ENCODE measurements at places on chromosomes 2 and 18.

DNA sequence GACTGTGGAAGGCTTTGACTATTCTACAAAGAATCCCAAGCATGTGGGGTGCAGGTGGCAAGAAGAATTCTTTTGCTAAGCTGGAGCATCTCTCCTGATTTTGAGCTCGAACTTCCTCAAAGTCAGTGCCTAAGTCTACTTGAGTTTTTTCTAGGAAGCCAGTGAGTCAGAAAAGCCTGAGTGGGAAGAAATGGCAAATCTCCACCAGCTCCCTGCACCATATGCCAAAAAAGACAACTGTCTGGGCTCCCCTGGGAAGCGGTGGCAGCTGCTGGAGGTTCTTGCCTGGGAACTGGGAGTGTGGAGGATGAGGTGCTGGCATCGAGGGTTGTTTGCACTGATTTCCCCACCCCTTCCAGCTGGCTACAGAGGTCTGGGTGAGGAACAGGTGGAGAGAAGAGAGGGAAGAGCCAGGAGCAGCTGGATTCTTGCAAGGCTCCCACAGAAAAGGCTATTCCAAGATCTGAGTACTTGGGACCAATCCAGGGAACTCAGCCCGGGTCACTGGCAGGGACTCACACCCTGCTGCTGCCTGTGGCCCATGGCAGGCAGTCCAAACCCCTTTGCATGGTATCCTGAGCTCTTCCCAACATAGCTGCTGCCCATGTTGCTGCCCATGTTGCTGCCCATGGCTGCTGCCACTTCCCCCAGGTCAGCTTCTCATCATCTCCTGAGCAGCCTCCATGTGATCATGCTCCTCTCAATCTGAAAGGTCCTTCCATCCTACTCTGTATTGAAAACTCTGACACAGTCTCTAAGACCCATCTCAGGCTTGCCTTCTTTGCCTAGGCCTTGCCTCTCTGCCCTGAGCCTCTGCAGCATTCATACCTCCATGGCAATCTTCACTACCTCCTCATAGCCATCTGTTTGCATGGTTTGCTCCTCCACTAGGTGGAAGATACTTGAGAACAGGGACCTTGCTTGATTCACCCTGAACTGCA is 128.3 kb upstream of the SPATS2L start:
- DNase-seq, result peak; percentile 32

DNA sequence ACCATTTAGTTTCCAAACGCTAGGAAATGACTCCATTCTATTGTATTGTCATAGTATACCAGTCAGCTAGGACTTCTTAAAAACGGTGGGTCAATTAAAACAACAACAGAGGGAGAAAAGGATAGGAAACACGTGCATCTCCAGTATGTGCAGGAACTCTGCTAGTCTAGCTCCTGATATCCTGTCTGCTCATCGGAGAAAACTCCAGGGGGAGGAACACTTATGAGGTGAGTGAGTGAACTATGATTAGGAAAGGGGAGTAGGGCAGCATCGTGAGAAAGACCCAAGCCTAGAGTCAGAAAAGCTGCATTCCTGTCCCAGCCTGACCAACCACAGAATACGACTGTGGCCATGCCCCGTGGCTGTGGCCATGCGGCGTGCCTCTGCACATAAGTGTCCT is 34.2 kb downstream of the DTNB start:
- DNase-seq, result no peak

DNA sequence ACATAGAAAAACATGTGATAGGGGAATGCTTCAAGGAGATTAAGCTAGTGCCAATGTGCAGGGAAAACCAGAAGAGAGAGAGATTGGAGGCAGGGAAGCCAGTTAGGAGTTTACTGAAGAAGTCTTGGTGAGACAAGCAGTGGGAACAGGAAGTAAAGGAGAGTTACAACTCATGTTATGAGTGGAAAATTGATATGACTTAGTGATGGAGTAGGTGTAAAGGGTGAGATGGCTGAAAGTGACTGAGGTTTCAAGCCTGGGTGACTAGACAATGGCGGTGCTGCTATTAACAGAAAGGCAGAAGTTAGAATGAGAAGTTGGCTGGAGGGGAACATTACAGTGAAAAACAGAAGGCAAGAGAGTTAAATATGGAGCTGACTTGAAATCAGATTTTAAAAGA is 16.5 kb downstream of the DOK1 start:
- no peak for DNase-seq

DNA sequence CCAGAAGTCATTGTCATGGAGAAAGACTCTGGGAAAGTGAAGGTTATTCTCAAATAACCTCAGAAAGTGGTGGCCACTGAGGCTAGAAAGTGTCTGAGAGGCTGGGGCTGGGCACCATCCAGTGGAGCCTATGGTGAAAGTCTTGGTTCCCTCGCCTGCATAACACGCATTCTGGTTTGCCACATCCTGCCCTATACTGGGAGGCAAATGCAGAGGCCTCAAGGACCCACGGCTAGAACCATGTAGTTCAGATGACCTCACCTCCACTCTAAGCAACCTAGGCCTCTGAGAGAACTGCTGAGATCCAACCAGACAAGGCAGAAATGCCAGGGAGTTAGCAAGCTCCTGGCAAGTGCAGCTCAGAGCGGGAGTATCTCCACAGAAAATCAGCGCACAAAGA is 5.1 kb downstream of the ITGB6 start:
- DNase-seq, result no peak

- no peak for DNase-seq
These were observed 423.3 kb downstream of the LPIN1 start for GRCh38 chr2:12169721-12170120.

DNA sequence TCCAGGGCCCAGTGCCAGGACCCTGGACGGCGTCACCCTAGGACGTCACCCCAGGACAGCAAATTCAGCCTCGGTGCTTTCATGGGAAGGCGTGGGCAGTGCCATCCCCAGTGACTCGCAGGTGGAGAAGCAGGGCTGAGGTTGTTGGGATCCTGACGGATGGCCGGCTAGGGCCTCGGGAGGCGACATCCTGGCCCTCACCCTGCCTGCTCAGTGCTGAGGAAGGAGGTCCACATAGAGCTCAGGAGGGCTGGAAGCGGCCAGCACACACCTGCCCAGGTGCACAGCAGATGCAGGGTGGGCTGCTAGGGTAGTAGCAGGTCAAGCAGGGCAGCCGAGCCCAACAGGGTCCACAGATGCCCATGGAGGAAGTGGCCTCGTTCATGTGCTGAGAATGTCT is 482.0 kb upstream of the SALL3 start:
- DNase-seq, result no peak

DNA sequence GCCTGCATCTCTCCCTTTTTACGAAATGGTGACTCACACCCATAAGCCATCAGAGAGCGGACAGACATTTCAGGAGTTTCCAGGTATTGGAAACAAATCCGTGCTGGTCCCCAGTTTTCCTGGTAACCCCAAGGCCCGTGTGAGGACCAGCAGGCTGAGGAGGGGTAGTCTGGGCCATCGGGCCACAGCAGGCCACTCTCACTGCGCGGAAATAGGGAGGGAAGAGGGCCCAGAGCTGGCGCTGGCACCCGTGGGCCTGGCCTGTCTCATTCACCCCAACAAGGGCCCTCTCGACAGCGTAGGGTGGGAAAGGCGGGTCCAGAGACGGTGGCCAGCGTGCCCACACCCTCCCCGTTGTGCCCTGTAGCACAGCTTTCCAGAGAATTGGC is 13.7 kb upstream of the FAHD2A start:
- DNase-seq, result no peak

DNA sequence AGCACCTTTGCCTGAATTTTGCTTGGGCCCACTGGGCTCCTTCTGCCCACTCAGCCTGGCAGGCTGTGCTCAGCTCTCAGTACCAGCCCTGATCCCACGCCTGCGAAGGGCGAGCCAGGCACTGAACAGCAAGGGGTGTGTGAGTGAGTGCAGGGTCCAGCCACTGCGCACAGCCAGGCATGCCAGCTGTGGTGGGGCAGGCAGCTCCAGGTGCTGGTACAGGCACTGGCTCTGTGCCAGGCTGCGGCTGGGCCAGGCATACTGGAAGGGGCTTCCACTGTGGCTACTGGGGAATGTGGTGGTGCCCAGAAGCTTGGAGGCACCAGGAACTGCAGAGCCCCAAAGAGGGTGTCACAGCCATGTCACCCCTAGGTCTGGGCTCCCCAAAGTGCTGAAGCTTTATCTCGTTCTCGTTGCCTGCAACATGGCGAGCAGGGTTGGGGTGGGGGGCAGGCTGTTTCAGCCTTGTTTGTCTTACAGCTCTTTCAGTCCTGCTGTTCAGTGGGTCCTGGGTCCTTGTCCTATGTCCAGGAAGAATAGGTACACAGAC is 8.8 kb downstream of the DYSF start:
- DNase-seq, result no peak

DNA sequence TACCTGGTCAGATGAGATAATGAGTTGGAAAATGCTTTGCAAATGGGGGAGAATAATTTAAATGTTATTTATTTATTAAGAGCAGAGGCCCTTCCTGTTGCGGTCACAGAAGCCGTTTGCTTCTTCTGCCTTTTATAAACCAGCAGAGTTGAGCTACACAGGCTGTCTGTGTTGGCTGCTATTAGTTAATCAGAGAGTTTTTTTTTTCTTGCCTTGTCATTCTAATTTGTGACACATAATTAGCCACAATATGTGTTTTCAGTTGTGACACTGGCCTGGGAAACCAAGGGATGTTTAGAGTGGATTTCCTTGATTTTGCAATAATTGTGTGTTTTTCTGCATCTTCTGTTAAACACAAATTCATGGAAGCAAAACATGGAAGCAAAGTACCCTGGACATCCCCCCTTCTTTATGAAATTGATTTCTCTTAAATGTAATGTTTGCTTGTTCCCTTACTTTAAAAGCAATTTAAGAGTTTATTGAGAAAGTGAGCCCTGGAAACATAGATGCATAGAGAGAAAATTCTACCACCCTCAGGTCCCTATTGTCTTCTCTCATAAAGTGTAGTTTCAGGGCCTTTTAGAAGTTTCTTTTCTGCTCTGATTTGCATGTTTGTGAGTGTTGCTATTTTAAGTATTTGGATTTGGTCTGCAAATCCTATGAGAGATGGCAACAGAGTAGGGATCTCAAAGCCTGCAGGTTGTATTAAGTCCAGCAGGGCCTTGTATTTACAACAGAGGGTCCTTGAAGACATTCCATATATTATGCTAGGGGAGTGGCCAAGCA is 22.8 kb upstream of the IL37 start:
- DNase-seq, result peak; percentile 30

GRCh38 chr2:24875272-24875671 is 44.8 kb downstream of the ADCY3 start:
- DNase-seq, result no peak

- DNase-seq, result peak; percentile 74
These were observed 65.4 kb upstream of the DNAJC10 start for GRCh38 chr2:182650704-182651103.

GRCh38 chr2:195388028-195388427 is 269.0 kb upstream of the SLC39A10 start:
- no peak for DNase-seq

- DNase-seq, result no peak
These were observed 74.9 kb upstream of the FZD5 start for GRCh38 chr2:207844648-207845047.

DNA sequence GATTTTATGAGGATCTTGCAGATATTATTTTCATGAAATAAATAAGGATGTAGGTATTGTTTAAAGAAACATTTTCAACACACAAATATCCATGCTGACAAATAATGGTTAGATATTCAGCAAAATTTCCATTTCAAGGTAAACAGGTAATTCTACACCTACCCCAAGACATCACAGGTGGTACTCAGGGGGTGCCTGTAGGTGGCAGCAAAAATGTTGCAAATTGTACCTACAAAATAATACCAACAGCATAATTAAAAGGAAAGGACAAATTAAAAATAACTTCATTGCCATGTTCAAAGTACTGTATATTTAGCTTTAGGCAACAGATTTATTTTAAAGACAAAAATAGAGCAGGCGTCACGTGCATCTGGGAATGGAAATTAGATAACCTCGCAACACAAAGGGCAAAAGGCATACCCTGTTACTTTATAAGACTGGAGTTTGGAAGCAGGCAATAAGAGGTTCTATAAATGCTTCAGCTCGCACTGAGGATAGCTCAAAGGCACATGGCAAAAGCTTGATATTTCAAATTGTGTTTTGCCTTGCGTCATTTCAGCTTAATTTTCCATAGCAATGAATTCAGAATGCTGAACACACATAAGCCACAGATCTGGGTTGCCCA is 630.5 kb downstream of the TDRD15 start:
- DNase-seq, result no peak

DNA sequence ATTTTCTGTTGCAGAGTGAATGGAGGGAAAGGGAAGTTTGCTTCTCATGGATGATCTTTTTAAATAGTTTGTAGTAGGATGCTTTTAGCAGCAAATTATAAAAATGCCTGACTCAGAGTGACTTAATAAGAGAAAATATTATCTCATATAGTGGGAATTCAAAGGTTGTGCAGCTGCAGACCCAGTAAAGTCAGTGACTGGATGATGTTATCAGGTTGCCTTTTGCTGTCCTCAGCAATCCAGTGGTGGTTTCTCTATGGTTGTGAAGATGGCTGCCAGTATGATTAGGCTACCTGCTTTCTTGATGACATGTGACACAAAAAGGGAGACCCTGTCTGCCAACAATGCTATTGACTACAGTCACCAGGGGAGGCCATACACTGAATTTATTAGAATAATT is 184.8 kb downstream of the DIS3L2 start:
- no peak for DNase-seq

DNA sequence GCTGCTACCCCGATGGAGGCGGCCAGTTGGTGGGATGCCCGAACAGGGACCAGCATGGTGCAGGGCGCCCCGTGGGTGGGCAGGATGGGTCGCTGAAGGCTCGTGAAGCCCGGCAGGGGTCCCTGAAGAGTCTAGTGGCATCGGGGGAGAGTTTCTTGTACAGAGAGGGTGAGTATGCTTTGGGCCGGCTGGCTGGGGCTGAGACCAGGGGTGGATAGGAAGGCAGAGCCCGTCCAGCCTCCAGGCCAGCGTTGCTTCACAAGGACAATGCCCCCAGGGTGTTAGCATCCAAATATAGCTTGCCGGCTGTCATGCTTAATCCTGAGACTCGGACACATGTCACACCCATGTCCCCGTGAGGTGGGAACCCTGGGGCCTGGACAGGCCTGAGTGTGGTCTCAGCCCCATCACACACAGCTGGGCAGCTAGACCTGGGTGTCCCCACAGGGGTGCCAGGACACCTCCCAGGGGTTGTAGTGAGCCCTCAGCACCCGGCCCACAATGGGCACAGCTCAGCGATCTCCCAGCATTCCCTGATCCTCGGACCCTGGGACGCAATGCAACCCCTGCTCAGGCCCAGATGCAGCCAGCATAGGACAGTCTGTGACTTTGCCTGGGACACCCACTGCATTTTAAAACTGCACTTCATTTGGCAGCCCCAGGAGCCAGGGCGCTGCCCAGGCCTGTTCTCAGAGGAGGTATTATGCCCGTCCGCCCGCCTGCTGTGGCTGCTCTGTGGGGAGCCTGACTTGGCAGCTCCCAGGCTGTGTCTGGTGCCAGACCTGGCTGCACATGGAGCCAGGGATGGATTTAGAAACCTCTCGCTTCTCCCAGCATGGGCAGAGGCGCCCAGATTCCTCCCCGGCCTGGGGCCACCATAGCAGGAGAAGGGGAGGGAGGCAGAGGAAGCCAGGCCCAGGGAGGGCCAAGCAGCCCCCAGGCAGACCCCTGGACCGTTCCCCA is 36.4 kb downstream of the RAMP1 start:
- peak; percentile 58 for DNase-seq

DNA sequence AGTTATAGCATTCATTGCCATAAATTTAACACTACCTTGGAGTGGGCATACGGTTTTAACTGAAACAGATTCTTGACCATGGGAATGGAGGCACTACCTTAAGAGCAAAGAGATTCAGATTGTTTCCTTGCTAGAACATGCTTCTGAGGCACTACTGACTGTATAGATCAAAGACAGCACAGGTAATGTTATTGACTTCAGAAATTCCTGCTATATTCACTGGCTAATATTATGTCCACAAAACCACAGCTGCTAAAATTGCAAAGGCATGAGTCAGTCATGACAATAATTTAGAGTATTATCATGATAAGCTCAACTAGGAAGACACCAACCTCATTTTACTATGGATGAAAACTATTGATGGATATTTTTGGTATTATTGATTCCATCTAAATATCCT is 39.4 kb downstream of the SLC8A1 start:
- no peak for DNase-seq

Measured in G401 (cell line).